Stimulated activated memory B cell treated with anti-CD40 and anti-IgM and Interleukin-4, amounts not matched to agents 10 μg/mL and 1 μg/mL and 100 μg/mL, for 72 hours (primary cell): ENCODE measurements at places on chromosomes 7 and 10.
A peak's percentile ranks its signal among the peaks of the same experiment; 100 is the strongest.

DNA sequence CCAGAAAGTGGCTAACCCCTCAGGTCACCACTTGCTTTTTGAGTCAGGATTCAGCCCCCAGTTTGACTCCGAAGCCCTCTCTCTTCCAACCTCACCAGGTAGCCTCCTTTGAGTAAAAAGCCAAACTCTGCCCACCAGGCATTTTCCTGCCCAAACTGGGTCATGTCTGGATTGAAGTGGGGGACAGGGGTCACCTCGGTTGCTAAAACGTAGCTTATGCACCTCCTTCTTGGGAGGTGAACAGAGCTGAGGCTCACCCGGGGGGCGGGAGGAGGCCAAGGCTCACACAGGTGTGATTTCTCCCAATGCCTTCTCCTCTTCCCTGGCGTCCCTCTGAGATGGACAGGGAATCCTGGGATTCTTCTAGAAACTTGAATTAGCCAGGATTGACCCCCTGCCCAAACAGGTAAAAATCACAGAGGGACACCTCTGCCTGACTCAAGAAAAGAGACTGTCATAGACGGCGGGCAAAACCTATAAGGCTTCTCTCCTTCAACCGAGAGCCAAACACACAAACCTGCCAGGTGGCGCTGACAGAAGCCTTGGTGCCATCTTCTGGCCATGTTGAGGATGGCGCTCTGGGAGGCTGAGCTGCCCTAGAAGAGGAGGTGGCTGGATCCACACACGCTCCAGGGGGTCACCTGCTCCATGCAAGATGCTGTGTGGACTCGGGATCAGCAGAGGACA is 51.6 kb downstream of the PRLHR start:
- ATAC-seq = peak; percentile 58

DNA sequence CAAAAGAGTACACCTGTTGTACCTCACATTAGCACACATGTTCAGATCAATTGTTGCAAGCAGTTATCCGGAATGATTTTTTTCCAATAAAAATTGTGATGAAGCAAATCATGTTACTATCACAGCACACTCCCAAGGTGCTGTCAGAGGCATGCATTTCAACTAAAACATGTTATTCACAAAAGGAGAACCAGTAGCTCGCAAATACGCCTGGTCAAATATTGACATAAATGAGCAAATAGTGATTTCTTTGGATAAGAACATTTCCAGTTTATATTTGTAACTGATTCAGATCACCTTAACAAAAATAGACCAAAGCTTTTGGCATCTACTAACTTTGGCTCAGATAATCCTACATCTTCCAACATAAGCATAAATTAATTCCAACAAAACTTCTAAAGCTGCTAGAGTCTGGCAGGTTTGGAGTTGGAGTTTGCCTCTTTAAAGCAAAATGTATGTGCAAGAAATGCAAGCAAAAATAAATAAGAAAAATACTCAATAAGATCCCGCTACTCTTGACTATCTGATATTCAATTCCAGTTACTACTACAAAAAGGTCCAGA is 208.0 kb downstream of the SFMBT2 start:
- ATAC-seq = no peak

DNA sequence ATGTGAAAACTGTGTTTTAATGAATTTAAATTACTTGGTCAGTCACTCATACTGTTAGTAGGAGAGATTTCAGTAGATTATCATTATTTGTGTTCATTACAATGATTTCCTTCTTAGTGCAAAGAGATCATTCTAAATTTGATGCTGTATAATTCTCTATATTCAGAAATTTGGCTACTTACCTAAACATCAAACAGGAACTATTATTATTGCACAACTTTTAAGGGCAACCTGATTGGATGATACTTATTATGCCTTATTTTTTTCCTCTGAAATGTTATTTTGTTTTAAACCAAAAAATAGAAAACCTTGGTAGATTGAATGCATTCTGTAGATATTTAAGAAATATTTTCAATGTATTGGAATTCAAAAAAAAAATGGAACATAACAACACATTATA is 436.4 kb upstream of the PCDH15 start:
- no peak for ATAC-seq

DNA sequence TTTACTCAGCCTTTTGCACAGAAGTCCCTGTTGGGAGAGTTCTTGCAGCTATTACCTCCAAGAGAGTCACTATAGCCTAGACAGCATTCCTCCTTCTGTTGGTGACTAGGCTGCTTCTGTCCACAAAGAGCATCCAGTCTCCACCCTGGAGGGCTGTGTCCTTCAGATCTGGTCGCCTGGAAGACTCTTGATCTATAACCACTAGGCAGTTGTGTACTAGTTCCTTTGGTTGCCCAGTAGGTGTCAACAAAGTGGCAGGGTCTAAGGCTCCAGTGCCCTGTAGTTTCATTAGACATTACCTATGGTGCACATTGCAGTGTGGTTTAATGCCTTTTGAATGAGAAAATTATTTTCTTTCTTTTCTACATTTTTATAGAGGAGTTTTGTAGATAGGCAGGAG is 11.3 kb upstream of the AKR1C2 start:
- no peak for ATAC-seq

DNA sequence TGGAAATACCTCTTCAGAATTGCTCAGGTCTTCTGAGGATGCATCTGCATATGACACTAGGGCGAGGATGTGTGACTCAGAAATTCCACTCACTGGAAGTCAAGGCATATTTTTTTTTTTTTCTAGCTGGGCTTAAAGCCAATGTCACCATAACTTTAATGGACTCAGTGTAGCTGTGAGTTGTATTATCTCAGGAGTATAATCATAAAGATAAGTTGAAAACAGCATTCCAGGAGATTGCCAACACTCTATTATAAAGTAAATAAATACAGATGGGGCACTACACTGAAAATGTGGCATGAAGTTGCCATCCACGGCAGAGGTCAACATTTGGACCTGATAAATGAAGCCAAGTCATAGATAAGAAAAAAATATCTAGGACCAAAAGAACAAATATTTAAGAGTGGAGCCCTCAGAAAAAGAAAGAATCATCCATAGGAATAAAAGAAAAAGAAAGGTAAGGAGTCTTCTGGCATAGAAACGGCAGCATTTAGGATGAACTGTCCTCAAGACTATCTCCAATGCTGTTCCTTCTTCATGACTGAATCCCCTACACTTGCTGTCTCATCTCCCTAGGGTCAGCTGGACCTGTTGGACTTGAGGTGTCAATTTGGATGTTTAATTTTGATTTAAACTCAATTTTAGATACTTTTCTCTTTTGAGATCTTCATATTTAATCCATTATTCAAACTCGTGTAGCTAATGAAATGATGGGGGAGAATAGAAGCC is 72.9 kb upstream of the CAV2 start:
- no peak for ATAC-seq

DNA sequence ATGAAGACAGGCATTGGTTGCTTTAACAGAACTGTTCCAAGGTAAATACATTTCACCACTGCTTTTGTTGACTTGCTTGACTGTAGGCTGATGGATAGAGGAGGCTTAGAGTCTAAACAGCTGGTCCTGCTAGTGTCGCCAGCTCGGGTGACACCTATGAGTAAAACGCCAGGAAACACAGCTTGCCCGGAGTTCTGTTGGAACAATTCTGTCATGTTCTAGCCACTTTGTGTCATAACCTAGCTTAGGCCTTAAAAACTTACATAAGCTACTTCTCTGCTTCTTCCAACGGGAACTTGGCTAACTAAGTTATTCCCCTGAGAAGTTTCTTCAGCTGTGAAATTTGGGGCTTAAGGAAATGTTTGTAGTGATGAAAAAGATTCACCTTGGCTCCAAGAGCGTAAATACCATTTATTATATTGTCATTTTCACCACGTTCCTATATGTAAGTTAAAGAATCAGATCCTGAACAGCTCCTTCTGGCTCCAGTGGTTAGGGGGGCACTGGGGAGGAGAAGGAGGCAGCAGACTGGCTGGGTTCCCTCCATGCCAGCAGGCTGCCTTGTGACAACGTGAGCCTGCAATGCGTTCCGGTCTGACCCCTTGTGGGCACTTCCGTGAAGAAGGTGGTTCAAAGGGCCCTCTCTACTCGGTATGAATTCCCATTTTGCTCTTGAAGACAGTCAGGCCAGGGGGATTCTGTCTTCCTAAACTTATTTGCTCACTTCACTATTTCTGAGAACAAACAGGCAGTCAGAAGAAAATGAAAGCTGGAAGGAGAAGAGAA is 253.2 kb downstream of the BMPER start:
- ATAC-seq = no peak

DNA sequence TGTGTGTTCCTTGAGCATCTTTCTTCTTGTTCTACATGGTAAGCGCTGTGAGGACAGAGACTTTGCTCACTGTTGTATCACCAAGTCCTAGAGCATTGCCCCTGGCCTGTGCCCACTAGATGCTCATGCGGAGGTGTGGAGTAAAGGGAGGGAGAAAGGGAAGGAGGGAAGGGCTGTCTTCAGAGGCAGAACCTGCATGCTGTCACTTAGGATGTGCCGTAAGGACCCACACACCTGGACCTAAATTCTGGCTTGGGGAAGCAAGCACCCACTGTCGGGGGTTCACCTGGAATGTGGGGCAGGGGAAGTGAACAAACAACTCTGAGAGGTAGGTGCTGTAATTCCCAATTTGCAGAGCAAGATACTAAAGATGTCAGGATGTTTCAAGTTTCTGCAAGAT is 129.5 kb downstream of the PTPN20 start:
- no peak for ATAC-seq

- ATAC-seq = no peak
These were observed 46.6 kb upstream of the KLF6 start for GRCh38 chr10:3831608-3832007.

DNA sequence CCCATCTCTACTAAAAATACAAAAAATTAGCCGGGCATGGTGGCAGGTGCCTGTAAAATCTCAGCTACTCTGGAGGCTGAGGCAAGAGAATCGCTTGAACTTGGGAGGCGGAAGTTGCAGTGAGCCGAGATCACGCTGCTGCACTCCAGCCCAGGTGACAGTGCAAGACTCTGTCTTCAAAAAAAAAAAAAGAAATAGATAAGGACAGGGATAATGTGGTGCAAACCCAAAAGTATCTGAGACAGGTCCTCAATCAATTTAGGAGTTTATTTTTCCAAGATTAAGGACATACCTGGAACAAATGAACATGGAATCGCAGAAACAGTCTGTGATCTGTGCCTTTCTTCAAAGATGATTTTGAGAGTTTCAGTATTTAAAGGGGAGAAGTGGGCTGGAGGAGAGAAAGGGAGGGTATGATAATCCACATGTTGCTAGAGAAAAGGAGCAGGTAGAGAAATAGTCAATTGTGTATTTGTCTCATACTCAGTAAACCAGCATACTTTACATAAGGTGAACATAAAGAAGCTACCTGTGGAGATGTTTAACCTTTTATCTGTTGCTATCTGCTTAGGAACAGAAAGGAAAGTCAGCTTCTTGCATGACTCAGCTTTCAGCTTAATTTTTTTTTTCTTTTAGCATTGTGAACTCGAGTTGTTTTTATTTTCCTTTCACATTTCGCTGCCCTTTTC is 4.9 kb upstream of the MTPN start:
- no peak for ATAC-seq

DNA sequence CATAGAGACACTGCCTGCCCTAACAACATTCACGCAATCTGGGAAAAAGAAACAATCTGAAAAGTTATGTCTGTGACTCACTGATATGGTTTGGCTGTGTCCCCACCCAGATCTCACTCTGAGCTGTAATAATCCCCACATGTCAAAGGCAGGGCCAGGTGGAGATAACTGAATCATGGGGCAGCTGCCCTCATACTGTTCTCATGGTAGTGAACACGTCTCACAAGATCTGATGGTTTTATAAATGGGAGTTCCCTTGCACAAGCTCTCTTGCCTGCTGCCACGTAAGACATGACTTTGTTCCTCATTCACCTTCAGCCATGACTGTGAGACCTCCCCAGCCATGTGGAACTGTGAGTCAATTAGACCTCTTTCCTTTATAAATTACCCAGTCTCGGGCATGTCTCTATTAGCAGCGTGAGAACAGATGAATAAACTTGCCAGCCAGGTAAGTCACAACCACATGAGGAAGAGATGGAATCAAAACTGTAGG is 341.5 kb upstream of the AOAH start:
- ATAC-seq = peak; percentile 73

DNA sequence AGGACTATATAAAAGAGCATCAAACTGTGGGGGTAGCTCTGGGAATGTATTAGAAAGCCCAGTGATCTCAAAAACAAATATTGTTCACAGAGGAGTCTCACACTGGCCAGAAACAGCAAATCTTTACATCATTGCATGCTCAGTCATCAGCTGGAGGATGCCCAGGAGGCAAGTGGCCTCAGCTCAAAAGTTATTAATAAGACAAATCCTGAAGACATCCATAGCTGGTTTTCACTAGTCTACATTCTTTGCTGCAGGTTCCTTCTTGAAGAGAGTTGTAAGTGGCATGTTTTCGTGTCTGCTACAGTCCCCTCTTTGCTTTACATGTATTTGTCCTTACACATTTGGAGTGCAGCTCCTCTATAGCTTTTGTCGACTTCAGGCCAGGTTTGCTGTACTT is 8.6 kb upstream of the CCDC7 start:
- ATAC-seq = no peak

DNA sequence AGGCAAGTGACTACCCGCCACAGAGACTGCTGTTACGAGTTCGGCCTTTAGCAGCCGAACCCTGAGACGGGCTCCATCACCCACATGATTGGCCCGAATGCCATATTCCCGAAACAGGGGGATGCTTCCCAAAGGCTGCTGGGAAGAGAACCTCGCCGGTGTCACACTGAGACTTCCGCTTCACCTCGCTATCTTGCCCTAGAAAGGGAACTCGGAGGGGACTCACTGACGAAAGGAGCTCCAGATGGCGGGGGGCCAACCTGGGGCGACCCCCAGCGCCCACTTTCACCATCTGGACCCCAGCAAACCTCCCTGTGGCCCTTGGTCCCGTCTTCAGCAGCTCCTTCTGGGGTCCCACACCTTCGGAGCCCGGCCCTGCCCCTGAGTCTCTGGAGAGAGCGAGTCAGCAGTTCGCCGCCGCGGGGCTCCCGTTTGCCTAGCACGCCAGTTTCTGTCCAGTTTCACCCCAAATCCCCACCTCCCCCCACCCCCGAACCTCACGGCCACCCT is 529 bp downstream of the HPS1 start:
- peak; percentile 31 for ATAC-seq

- no peak for ATAC-seq
These were observed 373.1 kb downstream of the DPP6 start for GRCh38 chr7:154425271-154425670.

GRCh38 chr10:17206210-17206709 is 4.8 kb upstream of the TRDMT1 start:
- peak; percentile 82 for ATAC-seq

DNA sequence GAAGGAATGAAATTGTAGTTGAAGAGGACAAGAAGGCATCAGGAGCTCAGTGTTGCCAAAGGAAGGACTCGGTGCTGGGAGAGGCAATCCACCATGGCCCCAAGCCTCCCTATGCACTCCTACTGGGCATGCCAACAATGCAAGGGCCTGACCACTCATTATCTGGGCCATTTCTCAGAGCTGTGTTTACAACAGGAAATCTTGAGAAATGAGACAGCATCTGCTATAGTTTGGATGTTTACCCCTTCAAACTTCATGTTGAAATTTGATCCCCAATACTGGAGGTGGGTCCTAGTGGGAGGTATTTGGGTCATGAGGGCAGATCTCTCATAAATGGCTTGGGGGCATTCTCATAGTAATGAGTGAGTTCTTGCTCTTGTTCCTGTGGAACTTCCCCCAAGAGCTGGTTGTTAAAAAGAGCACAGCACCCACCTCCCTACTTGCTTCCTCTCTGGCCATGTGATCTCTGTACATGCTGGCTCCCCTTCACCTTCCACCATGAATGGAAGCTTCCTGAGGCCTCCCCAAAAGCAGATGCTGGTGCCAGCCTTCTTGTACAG is 50.8 kb upstream of the AOAH start:
- peak; percentile 66 for ATAC-seq
